ENCODE measurements at places on chromosomes 1 and 21.

DNA sequence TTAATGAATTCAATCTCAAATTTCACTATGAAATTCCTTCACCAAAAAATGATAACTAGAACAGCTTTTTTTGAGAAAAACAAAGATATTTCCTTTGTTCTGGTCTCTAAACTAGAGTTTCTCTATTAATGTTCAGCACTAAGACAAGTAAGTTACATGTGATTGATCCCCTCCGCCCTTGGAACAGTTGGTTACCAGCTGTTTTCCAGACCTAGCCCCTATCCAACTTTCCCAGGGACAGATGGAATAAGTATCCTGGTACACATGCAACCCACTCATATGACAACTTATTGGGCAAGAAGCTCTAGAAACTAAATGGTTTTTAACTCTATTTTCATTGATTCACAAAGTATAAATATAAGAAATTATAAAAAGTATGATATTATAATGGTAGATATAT lies 140.4 kb downstream of the COP1 start:
- no peak for DNase-seq

GRCh38 chr1:216528816-216529215 lies 105.6 kb upstream of the USH2A start:
- no peak for DNase-seq

GRCh38 chr1:209086486-209087192 lies 496.9 kb upstream of the CAMK1G start:
- no peak for DNase-seq

DNA sequence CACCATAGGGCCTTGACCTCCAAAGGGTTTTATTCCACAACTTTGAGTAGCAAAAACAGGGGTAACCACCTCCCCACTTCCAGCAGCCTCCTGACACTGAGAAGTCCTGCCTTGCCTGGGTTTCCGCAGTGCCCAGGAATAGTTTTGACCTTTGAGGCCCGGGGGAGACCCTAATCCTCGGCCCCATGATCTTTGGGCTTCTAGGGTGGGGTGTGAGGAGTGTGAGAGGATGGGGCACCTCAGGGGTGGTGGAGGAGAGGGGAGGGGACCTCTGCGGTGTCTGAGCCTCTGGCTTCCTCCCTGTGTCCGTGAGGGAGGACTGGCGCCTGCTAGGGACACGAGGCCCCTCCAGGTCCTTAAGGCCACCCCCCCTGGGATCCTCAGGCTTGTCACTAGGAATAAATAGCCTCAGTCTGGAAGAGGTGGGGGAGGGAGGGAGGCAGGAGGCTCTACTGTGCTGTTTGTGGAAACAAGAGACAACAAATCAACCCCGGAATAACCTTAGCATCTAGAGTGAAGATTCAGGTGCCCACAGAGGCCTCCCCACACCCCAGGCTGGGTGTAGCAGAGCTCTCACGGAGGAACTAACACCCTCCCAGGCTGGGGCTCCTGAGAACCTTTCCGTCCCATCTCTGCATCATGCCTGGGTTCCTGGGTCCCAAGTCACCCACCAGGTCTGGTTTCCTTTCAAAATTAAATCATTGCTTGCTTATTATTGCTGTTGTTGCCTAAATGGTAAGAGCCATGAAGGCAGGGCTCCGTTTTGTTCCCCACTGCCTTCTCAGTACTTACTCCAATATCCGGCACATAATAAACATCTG lies 904 bp upstream of the FHL3 start:
- DNase-seq, result no peak

GRCh38 chr1:172393354-172393753 lies 27.1 kb upstream of the C1orf105 start:
- DNase-seq, result no peak

DNA sequence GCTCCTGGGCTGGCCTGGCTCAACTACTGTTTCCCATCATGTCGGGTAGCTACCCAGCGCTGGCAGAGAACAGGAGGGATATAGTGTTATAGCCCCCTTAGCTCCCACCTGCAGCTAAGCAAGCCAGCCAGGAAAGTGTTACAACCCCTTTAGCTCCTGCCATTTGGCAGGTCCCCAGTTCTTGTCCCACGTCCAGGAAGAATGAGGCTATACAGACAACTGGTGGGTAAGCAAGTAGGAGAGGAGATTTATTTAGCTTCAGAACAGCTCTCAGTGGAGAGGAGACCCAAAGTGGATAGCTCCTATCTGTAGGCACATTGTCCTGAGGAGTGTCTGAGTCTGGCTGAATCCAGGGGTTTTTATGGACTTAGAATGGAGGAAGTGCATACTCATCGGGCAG lies 741.1 kb upstream of the B3GALT2 start:
- no peak for DNase-seq

GRCh38 chr1:65791801-65792668 lies 660 bp upstream of the PDE4B start:
- no peak for DNase-seq

DNA sequence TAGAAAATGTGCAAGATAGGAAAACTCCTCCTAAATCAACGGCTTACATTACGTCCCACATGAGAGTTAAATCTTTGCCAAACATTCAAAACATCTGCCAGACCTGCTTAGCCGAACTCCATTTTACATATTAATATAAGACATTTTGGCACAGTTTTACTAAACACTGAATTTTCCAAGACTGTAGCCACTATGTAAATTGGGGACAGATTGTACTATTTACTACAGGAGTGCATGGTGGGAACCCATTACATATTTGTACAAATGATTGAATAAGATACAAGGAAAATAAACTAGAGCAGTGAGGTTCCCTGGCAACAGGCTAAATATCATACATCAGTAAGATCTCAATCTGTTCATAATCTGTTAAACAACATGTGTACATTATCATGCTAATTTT lies 1234.4 kb downstream of the KCNT2 start:
- DNase-seq, result no peak

- no peak for DNase-seq
Observed at GRCh38 chr1:6753320-6754140, 31.7 kb upstream of the CAMTA1 start.

- no peak for DNase-seq
Observed at GRCh38 chr21:15617964-15618363, 111.8 kb upstream of the USP25 start.

DNA sequence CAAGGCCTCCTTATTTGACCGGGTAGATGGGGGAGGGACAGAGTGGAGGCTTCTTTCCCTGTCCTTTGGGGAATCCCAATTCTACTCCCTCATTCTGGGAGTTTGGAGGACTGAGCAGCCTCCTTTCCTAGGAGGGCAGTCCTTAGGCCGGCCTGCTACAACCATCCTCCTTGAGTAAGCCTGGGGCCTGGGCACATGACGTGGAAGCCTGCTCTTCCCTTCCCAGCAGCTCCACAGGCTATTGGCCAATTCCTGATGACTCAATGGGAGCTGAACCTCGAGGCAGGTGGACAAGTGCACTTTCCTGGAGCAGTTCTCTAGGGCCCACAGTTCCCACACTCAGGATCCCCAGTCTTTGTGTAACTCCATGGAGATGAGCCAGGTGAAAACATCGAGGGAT lies 3.1 kb downstream of the KCNA10 start:
- no peak for DNase-seq

DNA sequence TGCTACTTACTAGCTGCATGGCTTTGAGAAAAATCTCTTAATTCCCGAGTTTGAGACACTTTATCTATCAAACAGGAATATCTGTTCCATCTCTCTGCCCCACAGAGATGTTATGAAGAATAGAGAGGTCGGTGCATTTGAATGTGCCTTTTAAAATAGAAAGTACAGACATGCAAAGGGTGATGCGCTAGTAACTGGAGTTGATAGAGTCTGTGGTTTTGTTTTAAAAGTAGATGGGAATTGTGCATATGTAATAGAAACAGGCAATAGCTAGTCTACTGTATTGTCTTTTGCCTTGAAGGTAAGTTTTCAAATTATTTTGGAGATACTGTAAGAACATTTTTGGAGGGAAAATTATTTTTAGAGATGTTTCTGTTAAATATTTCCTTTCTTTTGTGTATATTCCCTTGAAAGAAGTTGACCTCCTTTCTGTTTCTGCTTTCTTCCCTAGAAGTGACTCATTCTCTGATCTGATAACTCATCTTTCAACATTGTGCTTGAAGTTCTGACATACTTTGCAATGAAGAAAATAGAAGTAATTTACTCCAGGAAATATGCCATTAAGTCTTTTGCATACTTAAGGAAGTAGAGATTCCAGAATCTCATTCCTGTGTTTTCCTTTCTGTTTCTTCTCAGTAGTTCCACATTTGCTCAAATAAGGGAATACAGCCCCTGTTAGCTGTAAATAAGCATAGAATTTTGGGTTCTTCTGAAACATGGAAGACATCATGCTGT lies 151.6 kb downstream of the SDCCAG8 start:
- DNase-seq, result no peak

DNA sequence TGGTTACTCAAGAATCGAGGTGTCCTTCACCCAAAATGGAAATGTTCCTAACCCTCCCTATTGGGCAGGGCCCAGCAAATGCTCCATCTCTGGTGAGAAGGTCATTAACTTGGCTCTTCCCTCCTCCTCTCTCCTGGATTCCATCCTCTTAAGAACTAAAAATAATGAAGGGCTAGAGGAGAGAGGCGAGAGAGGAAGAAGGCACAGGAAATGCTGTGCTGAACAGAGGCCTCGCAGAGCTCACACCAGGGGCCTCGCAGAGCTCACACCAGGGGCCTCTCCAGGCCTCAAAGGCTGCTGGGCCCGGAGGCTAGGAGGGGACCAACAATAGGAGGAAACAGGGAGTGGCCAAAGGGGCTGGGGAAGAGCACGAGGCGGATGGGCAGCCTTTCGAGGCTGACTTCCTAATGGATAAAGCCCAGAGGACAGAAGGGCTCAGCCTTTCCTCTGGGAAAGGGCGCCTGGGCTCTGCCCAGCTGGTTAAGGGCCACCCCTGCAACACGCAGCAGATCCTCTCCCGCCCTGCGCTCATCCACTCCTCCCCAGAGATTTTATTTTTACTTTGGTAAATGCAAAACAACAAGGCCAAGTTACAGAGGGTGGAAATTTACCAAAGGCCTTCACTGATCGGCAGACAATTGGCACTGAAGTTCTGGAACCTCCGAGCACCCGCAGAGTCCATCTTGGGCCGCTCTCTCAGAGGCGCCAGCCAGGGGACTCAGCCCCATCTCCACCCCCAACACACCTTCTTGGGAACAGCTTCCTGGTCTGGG lies 78.5 kb downstream of the ITPKB start:
- DNase-seq, result no peak

DNA sequence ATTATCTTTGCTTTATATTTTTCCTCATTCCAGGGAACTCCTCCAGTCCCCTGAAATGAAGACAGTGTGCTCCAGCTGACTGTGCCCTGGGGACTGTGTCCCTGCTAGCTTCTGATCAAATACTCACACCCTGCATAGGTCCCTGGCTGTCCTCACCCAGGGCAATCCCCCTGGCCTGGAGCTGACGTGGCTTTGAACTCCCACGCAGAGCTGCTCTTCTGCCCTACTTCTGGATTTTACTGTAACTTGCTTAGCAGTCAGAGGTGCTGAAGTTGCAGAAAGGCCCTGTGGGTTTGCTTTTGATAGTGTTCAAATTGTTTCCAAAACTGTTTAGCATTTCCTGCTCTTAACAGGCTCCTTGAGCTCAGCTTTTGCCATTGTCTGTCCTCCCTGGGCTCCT lies 186.5 kb downstream of the FASLG start:
- no peak for DNase-seq

DNA sequence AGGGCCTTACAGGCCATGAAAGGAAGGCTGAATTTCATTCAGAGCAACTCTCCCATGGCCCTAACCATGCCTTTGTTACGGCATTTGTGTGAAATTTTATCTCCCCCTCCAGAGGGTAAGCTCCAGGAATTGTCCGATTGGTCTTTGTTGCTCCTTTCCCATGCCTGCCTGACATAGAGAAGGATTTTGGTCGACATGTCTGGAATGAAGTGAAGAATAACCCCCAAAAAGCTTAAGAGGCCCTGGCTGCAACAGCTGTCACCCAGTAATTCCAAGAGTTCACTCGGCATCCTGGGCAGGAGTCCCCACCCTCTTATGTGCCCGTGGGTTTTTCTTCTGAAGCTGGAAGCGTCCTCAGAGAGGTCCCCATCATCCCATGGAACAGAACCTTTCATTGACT lies 20.6 kb downstream of the CDA start:
- no peak for DNase-seq

GRCh38 chr1:28199328-28200233 lies 23.1 kb upstream of the PTAFR start:
- peak; percentile 23 for DNase-seq

DNA sequence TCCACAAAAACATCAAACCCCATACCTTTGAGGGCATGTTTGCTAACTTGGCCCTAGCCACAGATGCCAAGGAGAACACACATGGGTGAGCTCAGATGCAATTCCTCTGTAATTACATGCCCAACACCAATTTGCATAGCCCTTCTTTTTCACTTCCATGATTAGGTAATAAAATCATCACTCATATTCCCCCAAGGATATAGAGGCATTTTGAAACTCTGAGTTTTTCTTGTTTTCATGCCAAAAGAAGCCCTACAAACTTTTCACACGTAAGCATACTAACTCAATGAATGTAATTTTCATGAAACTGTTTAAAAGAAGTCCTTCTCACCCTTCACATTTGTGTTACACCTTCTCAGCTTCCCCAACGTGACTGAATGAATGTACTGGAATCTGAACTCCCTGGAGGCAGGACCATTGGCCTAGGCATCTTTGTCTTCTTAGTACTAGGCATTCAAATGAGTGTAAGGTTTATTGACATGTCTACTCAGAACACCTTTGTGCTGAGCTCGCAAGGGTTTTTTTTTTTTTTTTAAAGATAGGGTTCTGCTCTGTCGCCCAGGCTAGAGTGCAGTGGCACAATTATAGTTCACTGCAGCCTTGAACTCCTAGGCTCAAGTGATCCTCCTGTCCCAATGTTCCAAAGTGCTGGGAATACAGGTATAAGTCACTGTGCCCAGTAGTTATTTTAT lies 31.0 kb downstream of the FBXO42 start:
- no peak for DNase-seq

All from stimulated activated CD8-positive, alpha-beta memory T cell treated with anti-CD3 and anti-CD28 coated beads, Interleukin-4, amount 100 ng/mL, for 1 hour (primary cell).